ENCODE measurements at places on chromosomes 2 and 18.

GRCh38 chr2:187986390-187987105 is 305.1 kb upstream of the GULP1 start:
- DNase-seq: no peak

DNA sequence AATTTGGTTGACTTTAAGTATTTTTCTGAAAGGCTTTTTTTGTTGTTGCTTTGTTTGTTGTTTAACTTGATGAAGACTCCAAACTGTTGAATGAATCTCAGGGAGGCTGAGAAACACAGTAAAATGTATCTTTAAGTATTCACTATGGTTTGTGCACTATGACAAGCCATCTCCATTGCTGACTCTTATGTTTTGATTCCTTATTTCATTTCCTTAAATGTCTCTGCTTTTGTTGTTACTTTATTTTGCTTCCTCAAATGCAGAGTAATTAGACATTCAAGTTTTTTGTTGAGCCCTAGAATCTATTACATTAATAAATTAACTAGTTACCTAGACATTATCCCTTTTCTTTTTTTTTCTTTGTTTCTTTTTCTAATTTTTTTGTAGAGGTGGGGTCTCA is 46.3 kb upstream of the SLC39A10 start:
- no peak for DNase-seq

DNA sequence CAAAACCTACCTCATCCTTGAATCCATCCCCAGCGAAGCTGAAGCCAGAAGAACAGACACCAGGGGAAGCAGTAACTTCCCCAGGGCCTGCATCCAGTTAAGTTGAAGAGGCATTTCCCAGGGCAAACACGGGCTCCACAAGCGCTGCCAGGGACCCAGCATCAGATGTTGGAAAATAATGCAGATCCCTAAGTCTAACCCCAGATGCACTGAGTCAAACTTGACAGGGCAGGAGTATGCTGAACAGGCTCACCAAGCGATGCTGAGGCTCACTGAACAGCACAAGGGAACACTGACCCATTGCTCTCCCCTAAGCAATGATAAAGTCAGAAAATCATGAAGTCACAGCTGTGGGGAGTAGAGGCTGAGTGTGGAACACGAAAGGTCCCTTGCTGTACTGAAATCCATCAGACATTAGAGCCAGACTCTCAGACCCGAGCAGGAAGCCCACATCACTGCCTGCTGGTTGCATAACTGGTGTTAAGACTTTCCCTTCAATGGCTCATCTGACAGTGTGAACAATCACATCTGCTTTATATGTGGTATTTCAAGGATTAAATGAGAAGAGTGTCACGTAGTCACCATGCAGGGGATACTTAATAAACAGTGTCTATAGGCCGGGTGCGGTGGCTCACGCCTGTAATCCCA is 36.2 kb downstream of the TNS1 start:
- DNase-seq: no peak

DNA sequence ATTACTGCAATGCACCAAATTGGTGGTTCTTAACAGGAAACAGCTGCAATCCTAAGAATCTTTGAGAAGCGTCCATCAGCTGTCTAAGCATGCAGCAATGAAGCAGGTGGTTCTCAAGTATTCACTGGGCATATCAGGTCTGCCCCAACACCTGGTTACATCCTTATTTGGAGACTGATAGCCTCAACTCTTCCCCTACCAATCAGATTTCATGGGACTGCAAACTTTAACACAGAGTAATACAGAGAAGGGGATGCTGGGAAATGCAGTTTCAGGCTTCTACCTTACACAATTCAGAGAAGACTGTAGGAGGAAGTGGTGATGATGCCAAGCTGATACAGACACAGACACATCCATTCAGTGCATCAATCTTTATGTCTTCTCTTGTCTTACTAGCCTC is 240.5 kb downstream of the BCL2 start:
- DNase-seq: no peak

- DNase-seq: no peak
These were observed 13.6 kb downstream of the TMX3 start for GRCh38 chr18:68701353-68701752.
